ENCODE measurements at places on chromosomes 12 and 14.
A peak's percentile ranks its signal among the peaks of the same experiment; 100 is the strongest.

- DNase-seq, result no peak
These were observed 59.5 kb upstream of the ASPG start for GRCh38 chr14:104026024-104026423.

DNA sequence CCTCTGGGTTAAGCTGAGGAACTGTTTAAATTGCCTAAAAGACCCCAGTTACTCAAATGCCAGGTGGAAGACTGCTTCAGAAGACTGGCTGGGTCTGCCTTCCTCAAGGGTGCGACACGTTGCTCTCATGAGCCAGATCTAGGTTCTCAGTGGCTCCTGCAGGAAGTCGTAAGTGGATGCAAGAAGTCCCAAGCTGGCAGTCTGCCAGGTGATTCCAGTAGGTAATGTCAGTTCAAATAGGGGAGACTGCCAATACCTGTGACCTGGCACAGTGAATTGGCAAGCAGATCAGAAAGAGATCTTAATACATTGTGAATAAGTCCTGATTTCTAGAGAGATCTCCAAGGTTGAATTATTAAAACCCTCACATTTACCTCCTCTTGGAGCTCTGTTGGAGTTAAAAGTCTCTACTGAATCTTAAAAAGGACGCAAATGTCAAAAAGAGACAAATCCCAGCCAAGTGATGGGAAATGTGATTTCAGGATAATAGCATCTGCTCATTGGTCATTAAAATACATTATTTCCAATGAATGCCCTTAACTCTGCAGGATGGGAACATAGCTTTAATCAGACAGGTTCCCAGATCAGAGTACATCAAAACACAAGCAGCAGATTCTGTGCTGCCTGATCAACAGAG, 98.8 kb upstream of the FRMD6 start:
- DNase-seq, result no peak

DNA sequence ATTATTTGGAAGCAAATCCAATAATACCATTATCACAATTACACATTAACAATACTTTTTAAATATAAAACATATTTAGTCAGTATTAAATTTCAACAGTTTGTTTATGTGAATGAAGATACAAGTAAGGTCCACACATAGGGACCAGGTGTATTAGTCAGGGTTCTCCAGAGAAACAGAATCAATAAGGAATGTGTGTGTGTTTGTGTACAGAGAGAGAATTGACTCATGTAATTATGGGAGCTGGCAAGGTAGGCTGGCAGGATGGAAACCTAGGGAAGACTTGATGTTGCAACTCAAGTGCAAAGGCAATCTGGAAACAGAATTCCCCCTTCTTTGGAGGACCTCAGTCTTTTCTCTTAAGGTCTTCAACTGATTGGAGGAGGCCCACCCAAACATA, 123.2 kb upstream of the OTX2 start:
- DNase-seq, result no peak

- no peak for DNase-seq
These were observed 444.4 kb upstream of the ATP2B1 start for GRCh38 chr12:90152897-90153624.

- DNase-seq, result no peak
These were observed 12.2 kb downstream of the UBR7 start for GRCh38 chr14:93219103-93219726.

GRCh38 chr14:95046711-95047681, 110.3 kb downstream of the DICER1 start:
- no peak for DNase-seq

DNA sequence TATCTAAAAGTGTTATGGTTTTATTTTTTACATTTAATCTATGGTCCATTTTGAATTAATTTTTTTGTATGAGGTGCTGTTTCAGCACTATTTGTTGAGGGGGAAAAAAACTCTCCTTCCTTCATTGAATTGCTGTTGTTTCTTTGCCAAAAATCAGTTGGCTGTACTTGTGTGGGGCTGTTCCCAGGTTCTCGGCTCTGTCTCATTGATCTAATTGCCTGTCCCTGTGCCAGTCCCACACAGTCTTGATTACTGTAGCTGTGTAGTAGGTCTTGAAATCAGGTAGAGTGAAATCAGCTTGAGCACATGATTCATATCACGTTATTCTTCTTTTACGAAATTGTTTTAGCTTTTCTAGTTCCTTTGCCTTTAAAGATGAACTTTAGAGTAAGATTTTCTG, 109.7 kb downstream of the ADGRD1 start:
- no peak for DNase-seq

DNA sequence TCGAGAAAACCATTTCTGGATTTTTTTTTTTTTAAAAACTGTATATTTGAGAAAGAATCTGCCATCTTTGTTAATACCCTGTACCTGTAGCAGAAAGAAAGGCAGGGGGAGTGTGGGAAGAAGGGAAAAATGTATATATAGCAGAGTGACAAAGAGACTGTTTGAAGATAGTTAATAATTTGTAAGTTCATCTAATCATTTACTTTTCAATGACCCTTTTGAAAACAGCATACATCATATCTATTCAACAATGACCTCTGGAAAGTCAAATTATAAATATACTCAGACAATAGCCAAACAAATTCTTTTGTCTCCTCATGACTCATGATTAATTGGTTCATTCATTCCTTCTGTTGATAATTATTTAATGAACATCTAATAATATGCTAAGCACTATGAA, 10.9 kb upstream of the CPM start:
- DNase-seq, result no peak

DNA sequence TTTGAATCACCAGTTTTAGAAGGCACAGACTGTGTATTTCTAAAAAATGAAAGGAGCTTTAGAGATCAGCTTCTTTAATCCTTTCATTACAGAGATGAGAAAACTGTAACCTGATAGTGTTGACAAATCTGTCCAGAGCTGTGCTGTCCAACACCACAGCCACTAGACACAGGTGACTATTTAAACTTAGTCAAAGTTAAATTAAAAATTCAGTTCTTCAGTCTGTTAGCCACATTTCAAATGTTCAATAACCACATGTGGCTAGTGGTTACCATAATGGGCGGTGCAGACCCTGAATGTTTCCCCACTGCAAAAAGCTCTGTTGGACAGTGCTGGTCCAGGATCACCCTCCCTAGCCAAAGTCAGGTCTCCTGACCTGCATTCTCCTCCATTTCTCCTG, 21.6 kb downstream of the DAD1 start:
- no peak for DNase-seq

- DNase-seq, result peak; percentile 85
These were observed 11.2 kb upstream of the FKBP11 start for GRCh38 chr12:48936379-48936979.

DNA sequence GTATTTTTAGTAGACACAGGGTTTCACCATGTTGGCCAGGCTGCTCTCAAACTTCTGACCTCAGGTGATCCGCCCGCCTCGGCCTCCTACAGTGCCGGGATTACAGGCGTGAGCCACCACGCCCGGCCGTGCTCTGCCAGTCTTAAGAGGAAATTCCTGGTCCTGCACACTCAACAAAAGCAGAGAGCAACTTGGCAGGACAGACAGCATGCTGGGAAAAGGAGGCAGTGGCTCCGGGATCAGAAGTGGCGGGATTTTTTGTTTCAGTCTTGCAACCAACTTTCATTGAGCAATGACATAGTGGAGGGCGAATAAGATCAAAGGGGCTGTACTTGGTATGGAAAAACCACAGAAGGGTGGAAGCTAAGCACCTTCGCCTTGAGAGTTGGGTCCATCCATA, 2.1 kb downstream of the CKAP4 start:
- DNase-seq, result no peak

DNA sequence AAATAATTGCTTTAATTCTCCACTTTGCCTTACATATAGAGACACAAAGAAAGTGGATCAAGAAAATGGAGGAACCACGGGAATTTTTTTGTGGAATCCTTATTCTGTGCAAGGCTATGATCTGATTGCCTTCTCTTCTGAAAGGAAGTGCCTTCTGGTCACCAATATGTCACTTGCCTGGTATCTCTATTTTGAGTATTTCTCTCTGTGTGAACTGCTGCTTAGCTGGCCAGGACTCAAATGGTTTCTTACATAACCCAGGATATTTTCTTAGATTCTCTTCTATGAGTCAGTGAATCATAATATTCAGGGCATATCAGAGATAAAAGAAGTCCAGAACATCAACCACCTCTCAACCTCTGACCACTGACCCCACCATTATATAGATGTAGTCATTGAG, 156.1 kb downstream of the DIO2 start:
- DNase-seq, result no peak

DNA sequence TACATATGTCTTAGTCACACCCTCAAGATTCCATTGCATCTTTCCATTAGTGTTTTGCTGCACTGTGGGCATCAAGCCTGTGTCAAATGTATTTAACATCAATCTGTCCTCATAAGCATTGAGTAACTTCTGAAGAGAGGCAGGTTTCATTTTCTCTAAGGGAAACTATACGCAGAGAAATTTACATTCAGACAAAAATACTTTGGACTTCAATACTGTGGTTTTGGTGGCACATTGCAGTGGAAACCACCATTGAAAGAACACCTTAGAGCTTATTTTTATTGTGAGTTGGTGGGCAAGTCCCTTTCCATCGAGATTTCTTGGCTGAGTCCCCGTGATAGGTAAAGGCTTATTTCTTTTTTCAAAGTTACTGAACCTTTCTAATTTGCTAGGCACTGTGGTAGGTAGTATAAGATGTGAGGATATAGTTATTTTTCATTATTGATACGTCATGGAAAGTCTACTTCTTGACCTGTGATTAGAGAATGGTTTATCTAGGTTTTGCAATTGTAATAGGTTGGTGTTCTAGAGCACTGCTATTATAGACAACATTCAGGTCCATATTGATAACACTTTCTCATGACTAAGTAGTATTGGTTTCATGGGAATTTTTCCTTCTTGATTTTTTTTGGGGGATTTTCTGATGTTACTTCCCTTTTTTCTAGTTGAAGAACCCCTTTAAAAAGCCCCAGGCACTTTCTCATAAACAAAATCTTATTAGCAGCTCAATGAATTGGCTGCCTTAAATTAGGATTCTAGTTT, 81.9 kb downstream of the CFAP54 start:
- no peak for DNase-seq

GRCh38 chr12:42854208-42854607, 264.7 kb upstream of the PRICKLE1 start:
- no peak for DNase-seq

GRCh38 chr12:105507311-105508038, 177.0 kb downstream of the C12orf75 start:
- DNase-seq, result no peak

DNA sequence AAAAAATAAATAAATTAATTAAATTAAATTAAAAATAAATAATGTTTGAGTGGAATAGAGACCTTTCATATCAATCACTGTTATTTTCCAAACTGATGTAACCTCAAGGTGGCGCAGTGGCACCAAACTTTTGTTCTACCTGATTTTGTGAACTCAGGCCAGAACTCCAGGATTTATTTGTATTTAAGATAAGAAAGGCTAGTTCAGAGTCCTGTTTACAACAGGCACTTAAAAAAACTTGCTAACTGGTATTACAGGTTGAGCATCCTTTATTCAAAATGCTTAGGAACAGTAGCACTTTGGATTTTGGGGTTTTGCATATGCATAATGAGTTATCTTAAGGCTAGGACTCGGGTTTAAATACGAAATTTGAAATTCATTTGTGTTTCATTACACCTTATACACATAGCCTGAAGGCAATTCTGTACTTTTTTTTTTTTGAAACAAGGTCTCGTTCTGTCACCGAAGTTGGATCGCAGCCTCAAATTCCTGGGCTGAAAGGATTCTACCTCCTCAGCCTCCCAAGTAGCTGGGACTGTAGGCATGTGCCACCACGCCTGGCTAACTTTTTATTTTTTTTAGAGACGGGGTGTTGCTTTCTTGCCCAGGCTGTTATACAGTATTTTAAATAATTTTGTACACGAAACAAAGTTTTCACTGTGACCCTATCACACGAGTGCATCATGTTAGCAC, 32.4 kb downstream of the YY1 start:
- no peak for DNase-seq

DNA sequence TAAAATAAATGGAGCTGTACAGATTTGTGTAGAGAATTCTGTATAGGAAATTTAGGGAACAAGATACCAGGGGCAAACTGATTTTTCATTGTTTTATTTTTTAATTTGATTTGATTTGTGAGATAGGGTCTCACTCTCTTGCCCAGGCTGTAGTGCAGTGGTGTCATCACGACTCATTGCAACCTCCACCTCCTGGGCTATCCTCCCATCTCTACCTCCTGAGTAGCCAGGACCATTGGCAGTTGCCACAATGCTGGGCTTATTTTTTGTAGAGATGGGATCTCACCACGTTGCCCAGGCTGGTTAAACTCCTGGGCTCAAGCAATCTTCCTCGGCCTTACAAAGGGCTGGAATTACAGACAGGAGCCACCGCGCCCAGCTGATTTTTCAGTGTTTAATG, 18.0 kb upstream of the TBK1 start:
- no peak for DNase-seq

GRCh38 chr12:42385326-42385841, 59.4 kb downstream of the PPHLN1 start:
- no peak for DNase-seq

- DNase-seq, result no peak
These were observed 25.1 kb downstream of the GTSF1 start for GRCh38 chr12:54448344-54448743.

- DNase-seq, result no peak
These were observed 44.7 kb upstream of the CHST11 start for GRCh38 chr12:104411826-104412641.

DNA sequence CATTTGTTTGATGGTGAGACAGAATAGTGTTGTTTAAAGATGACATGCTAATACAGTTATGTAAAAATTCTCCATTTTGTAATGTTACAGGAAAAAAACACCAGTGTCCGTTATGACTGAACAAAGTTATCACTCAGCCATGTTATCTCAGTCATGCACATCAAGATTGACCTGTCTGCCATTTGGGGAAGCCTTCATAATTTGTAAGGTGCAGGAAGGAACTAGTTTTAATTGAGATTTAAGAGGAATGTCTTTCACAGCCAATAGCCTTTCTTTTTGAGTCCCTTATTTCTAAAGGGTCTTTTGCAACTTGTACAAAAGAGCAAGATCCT, 432.2 kb downstream of the RAD51B start:
- DNase-seq, result no peak

DNA sequence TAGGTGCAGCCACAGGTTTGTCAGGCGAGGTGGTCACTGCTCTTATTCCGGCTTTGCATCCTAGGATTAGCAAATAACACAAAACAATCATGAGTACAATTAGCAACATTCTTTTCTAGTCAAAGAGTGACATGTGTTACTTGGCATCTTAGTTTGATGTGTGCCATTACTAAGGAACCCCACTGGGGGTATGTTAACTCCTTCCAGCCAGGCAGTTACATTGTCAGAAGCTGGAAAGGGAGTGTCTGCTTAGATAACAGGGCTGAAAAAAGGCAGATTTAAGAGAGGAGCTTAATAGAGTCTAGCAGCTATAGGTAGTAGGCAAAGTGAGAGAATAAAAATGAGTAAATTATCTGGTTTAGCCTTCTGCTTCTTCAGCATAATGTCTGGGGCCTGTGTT, 30.5 kb upstream of the METAP2 start:
- DNase-seq, result no peak

GRCh38 chr14:92563765-92564285, 50.2 kb downstream of the RIN3 start:
- DNase-seq, result no peak

- DNase-seq, result no peak
These were observed 10.0 kb downstream of the DNAH10 start for GRCh38 chr12:123772074-123772473.
